ENCODE measurements at places on chromosomes 3 and 15.

- DNase-seq: peak; percentile 64
Measured at GRCh38 chr3:106610362-106610959, 741.6 kb upstream of the CBLB start.

DNA sequence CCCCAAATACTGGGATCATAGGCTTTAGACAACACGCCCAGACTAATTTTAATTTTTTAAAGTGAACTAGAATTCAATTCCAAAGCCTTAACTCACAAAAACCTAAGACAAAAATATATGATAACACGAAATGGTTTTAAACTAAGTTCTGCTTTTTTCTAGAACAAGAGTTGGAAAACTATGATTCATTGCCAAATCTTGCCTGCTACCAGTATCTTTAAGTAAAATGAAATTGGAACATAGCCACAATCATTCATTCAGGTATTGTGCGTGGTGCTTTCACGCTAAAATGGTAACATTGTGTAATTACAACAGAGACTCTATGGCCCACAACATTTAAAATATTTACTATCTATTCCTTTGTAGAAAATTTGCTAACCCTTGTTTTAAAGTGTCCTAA, 488.0 kb upstream of the ZNF385D start:
- DNase-seq: no peak

- no peak for DNase-seq
Measured at GRCh38 chr15:64060716-64061115, 14.4 kb upstream of the DAPK2 start.

DNA sequence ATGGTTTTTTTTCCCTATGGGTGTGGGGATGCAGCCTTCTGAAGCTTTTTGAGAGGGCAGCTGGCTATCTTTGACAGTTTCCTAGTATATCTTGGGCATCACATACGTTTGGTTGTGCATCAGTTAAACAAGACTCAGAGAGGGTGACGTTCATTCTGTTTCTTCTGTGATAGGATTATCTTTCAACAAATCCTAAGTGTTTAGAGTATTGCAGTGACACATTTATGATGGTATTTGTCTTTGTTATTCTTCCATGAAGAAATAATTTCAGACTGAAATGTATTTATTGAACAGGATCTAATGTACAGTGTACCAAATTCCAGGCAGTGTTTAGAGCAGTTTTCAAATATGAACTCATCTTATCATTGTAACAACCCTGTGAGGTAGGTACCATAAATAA, 114.4 kb downstream of the PLCL2 start:
- DNase-seq: peak; percentile 51

GRCh38 chr3:47424434-47425382, 43.9 kb downstream of the PTPN23 start:
- DNase-seq: no peak

DNA sequence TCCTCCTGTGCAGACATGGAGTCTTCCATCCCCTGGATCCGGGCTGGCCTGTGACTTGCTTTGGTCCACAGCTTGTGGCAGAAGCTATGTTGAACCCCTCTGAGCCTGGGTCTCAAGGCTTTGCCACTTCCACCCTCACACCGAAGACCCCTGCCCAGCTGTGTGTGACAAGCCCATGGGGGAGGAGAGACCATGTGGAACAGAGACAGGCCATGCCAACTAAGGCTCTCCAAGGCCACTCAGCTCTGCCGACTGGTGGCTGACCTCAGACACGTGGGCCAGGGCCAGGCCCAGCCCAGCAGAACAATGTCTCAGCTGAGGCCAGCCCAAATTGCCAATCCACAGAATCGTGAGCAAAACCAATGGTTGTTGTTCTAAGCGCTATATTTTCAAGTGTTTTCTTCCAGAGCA, 16.4 kb upstream of the CFAP100 start:
- no peak for DNase-seq

- DNase-seq: no peak
Measured at GRCh38 chr3:85090495-85090894, 131.7 kb downstream of the CADM2 start.

GRCh38 chr15:68442041-68442440, 10.1 kb upstream of the ITGA11 start:
- peak; percentile 63 for DNase-seq

- DNase-seq: no peak
Measured at GRCh38 chr3:115626006-115626409, 2.7 kb downstream of the GAP43 start.

- DNase-seq: no peak
Measured at GRCh38 chr3:64222501-64223111, 2.7 kb downstream of the PRICKLE2 start.

DNA sequence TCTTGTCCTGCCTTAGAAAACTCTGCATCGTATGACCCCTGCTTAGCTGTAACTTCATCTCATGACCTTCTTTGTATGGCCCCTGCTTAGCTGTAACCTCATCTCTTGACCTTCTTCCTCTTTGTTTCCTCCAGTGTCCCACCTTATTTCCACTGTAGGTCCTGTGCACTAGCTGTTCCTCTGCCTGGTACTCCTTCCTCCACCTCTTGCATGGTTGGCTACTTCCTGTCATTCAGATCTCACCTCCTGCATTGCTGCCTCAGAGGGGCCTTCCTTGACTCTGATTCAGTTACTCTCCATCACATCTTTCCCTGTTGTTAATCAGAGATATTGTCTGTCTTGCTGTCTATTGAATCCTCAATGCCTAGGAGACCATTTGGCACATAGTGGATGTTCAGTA, 63.2 kb downstream of the PDE8A start:
- DNase-seq: no peak

DNA sequence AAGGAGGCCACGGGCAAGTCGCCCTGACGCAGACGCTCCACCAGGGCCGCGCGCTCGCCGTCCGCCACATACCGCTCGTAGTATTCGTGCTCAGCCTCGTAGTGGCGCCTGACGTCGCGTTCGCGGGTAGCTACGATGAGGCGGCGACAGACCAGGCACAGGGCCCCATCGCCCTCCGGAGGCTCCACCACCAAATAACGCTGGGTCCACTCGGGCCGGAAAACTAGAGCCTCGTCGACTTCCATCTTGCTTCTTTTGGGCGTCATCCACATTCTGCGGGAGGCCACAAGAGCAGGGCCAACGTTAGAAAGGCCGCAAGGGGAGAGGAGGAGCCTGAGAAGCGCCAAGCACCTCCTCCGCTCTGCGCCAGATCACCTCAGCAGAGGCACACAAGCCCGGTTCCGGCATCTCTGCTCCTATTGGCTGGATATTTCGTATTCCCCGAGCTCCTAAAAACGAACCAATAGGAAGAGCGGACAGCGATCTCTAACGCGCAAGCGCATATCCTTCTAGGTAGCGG, at the start of gene EPM2AIP1:
Gene EPM2AIP1 (minus strand): TSS at position 326 of the 520 bp plus-strand sequence. CDS start 54 bp downstream, at position 272.
- DNase-seq: no peak

DNA sequence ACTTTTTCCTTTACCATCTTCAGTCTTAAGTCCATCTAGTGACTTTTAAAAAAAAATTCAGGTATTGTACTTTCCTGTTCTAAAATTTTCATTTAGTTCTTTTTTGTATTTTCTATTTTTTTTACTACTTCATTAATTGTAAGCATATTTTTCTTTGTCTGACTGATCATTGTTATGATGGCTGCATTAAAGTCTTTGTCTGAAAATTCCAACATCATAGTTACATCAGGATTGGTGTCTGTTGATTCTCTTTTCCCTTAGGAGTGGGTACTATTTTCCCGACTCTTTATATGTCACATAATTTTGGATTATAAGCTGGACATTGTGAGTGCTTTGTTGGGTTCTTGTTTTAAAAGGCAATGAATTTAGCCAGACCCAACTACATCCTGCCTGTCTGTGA, 34.9 kb upstream of the POLR2M start:
- peak; percentile 50 for DNase-seq

GRCh38 chr15:62173215-62173614, 8.1 kb upstream of the C2CD4B start:
- DNase-seq: peak; percentile 23

DNA sequence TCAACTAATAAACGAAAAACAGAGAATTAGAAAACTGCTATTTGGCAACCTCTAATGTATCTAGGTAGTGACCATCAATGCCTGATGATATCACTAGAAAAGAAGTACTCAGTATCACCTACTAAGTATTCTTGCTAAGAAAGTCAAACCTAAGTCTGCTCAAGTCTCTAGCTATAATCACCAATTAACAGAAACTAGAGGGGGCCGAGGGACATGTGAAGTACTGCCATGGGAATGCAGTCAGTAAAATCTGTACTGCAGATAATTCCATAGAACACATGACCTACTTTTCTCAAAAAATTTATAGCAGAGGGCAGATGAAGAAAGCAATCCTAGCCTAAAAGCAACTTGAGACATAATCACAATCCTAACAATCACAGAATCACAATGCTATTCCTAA, 51.4 kb downstream of the CPEB1 start:
- no peak for DNase-seq

GRCh38 chr3:141914311-141914710, 37.9 kb downstream of the ATP1B3 start:
- no peak for DNase-seq

GRCh38 chr3:136698361-136698760, 53.8 kb downstream of the STAG1 start:
- no peak for DNase-seq

DNA sequence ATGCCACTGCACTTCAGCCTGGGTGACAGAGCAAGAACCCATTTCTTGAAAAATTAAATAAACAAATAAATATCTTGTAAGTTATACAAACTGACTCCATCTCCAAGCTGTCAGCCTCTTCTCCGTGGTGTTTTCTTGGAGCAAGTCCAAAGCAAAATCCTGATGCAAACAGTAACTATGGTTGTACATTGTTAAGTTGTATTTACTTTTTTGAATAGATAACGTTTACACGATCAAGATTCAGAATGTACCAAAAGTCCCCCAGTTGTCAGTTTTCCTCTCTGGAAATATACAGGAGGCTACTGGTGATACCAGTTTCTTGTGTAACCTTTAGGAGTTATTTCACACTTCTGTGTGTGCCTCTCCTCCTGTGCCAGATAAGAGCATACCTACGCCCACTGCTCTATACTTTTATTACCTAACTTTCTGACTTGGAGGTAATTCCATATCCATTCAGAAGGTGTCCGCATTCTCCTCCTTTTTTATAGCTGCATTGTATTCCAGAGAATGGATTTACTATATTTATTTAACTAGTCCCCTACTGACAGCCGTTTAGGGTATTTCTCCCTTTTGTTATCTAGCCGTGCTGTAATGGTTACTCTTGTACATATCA, 14.2 kb downstream of the CMTM7 start:
- DNase-seq: no peak

- no peak for DNase-seq
Measured at GRCh38 chr3:46706771-46707582, 5.8 kb downstream of the TMIE start.

DNA sequence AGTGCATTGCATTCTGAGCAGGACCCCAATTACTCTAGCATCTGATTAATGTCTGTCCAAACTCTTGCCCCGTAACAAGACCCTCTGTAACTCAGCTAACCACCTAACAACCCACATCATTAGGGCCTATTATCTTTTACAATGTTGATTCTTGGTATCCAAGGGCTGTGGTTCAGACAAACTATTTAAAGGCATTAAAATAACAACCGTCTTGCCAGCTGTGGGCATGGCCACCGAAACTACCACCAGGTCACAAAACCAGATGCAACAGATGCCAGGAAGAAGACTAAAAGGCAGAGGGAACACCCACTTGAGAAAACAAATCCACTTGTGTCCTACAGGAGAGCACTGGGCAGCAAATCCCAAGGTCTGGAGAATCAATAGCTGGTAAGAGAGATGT, 262.9 kb downstream of the ERC2 start:
- no peak for DNase-seq

DNA sequence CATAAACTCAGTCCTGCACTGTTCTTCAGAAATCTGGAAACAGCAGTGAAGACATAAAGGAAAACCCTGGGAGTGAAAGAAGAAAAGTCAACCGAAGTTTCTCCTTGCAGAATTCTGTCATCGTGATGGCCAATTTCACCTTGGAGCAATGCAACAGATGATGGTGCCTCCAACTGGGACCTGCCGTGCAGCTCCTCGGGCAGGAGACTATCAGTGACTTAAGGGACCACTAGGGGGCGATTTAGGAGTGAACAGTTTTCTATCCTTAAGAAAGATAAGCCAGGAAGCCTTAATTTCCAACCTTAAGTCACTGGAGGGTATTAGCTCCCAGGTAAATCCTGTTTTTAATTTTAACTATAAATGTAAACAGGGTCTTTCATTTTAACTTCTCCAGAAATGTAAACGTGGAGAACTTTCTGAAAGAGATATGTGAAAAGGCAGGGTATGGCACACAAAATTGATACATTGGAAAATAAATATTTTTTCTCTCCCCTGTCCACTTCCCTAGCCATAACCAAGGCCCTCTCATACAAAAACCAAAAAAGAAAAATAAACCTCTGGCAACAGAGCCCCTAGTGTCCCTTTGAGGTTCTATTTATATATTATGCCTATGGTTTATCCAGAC, 116.3 kb downstream of the PDZRN3 start:
- DNase-seq: peak; percentile 69

GRCh38 chr15:99706557-99707303, 26.5 kb downstream of the LYSMD4 start:
- DNase-seq: no peak

- DNase-seq: no peak
Measured at GRCh38 chr3:65871305-65872141, 167.2 kb downstream of the MAGI1 start.

GRCh38 chr3:143413372-143413771, 293.8 kb downstream of the CHST2 start:
- no peak for DNase-seq

DNA sequence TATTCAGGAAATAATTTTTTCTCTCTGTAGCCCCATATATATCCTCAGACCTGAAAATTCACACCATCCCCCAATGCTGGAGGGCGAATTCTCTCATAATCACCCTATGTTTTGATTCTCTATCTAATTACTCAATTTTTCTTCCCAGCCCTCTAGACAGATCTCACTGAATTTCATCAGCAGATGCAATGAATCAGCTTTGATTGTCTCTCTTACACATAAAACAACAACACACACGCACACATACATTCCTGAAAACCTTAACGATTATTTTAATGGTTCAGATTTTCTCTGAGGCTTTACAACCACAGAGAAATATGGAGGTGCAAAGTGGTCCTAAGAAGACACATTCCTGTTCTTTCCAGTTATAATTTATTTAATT, 11.1 kb downstream of the RBMS3 start:
- no peak for DNase-seq

- DNase-seq: no peak
Measured at GRCh38 chr15:68583936-68584755, 5.4 kb downstream of the CORO2B start.

GRCh38 chr3:94183551-94183950, 120.7 kb downstream of the NSUN3 start:
- DNase-seq: no peak

GRCh38 chr3:57985176-57985983, 22.8 kb upstream of the FLNB start:
- DNase-seq: no peak

GRCh38 chr3:73473181-73473897, 151.4 kb downstream of the PDZRN3 start:
- DNase-seq: no peak

DNA sequence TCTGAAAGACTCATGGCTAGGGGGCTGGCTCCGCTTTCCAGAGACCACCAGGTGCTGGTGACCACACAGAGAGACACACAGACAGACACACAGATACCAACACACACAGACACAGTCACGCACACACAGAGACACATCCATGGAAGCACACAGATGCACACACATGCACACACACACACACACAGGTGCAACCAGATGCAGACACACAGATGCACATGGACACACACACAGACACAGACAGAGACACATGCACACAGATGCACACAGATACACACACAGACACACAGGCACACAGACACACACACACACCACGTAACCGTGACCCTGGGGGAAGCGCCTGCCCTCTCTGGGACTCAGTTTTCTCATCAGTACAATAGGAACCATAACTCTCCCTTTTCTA, 132.2 kb downstream of the WNT7A start:
- DNase-seq: no peak

- peak; percentile 35 for DNase-seq
Measured at GRCh38 chr15:72222393-72222792, 8.6 kb downstream of the PKM start.

Data from fibroblast of skin of back (primary cell).